Activated CD4-positive, alpha-beta T cell treated with anti-CD3 and anti-CD28 coated beads, Interleukin-2, amount 50 U/mL, for 24 hours (primary cell): ENCODE measurements at places on chromosomes 3 and 15.

DNA sequence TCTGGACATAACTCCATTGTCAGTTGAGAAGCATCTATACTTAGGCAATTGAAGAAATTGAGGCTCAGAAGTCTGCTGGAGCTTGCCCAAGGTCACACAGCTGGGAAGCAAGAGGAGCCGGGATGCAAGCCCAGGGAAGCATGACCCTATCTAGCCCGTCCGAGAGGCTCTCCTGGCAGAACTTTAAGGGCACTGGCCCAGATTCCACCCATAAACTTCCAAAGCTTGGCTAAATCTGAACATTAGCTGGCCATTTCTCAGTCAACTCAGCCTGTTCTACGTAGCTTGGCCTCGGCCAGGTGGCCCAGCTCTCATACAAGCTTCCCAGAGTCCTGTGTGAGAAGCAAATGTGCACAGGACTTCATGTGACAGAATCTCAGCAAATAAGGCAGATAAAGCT is 75.8 kb downstream of the LRIG1 start:
- DNase-seq, result no peak

GRCh38 chr3:123813876-123814275 is 70.3 kb downstream of the MYLK start:
- no peak for DNase-seq

- no peak for DNase-seq
Observed at GRCh38 chr3:112858410-112859069, 11.9 kb upstream of the CD200R1L start.

GRCh38 chr3:135081856-135082434 is 286.9 kb downstream of the EPHB1 start:
- DNase-seq, result no peak

DNA sequence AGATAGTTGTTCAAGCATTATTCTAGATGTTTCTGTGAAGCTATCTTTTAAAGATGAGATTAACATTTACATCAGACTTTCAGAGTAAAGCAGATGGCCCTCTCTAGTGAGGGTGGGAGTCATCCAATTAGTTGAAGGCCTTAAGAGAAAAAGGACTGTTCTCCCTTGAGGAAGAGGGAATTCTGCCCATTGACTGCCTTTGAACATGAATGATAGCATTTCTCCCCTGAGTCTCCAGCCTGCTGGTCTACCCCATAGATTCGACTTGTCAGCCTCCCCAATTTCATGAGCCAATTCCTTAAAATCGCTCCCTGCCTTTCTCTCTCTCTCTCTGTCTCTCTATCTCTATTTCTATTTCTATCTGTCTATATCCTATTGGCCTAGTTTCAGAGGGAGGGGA is 115.5 kb downstream of the EBLN2 start:
- DNase-seq, result no peak

GRCh38 chr3:14516738-14517345 is 23.3 kb downstream of the GRIP2 start:
- no peak for DNase-seq

GRCh38 chr3:7484636-7485035 is 623.7 kb downstream of the GRM7 start:
- DNase-seq, result no peak

DNA sequence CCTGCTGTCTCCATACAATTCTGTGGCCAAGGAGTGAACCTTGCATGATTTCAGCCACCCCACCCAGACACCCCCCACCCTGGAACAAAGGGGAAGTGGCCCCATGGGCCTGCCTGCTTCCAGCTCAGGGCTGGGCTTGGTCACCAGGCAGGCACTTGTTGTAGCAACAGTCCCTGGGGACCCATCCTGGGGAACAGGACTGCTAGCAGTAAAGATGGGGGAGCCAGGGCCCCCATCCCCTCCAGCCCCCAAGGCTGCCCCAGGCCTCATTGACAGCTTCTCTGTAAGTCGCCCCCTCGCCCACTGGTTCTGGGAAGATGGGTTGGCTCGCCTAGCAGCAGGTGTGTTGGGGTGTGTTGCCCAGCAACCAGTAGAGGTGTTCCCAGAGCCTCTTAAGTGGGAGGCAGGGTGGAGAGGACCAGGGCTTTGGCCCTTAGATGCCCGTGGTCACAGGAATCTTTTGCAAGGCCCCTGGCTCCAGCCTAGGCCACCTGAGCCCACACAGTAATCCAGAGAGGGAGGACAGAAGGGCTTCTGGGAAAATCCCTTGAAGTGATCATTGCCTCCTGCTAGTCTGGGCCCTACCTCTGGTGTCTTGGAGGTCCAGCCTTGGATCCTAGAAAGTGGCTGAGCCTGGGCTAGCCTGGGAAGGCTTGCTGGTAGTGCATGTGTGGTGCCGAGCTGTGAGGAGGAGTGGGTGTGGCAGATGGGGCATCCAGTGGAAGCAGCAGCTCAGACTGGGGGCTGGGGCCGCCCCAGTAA is 48.9 kb downstream of the CYP11A1 start:
- DNase-seq, result no peak

GRCh38 chr15:38307861-38308641 is 55.4 kb downstream of the SPRED1 start:
- DNase-seq, result no peak

DNA sequence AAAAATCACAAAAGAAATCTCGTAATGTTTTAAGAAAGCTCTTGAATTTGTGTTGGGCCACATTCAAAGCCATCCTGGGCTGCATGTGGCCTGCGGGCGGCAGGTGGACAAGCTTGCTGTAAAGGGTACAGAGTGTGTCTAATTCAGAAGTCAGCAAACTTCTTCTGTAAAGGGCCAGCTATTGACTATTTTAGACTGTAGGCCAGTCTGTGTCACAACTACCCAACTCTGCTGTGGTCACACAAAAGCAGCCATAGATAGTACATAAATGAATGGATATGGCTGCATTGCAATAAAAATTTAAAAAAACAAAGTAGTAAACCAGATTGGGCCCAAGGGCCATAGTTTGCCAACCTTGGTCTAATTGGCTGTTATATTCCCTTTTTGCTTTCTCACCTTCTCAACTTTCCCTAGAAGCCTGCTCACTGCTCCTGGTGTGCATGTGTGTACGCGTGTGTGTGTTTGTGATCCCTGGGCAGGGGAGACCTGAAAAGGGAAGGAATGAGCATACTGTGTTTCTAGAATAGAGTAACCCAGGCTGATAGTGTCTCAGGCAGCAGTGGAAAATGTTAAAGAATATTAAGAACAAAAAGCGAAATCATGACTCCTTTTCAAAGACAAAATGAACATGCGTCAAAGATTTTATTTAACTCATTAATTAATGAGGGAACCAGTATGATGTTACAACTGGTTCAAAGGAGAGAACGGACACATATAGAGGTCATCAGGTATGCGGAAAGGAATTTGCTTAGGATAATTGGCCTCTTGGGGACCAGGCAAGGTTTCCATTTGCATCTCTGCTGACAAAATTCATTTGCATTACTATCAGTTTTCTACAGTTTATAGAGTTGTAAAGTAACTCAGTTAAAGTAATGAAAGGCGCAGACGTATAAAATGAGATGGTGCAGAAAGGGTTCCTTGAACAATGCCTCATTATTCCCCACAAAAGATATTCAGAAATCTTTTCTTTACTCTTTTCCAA is 248.0 kb downstream of the THSD4 start:
- no peak for DNase-seq

DNA sequence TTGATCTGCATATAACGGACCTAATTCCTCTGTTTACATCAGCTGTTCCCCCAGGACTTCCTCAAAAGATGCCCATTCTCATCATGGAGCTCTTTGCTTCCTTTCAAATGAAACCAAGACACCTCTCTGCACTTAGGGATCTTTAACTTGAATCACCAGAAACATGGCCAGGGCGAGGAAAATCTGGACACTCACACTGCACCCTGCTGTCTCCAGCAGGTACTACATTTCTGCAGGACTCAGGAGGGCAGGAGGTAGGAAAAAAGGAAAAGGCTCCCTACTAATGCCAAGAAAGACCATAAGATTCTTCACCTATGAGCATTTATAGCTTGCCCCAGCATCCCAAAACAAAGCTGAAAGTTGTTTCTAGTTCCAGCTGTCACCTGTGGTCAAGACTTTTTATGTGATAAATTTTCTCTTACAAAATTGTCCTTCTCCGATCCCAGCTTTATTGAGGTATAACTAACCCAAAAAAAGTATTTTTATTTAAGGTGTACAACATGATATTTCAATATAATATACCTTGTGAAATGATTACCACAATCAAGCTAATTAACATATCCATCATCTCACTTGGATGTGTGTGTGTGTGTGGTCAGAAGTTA is 87.3 kb upstream of the C15orf61 start:
- DNase-seq, result no peak

DNA sequence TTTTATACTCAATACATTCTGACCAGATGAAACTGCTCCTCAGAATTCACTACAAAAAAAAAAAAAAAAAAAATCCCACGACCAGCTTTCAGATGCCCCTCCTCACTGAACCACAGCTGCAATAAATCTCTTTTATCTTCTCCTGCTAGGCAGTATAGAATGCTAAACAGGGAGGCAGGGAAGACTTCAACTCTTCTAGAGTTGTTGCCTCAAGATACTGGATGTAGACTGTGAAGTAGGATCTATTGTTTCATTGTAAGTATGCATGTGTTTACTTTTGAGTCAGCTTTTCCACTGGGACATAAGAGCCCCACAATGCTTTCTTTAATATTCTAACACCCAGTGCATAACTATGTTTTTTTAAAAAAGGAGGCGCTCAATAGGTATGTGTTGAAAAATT is 401.4 kb downstream of the TBL1XR1 start:
- no peak for DNase-seq

DNA sequence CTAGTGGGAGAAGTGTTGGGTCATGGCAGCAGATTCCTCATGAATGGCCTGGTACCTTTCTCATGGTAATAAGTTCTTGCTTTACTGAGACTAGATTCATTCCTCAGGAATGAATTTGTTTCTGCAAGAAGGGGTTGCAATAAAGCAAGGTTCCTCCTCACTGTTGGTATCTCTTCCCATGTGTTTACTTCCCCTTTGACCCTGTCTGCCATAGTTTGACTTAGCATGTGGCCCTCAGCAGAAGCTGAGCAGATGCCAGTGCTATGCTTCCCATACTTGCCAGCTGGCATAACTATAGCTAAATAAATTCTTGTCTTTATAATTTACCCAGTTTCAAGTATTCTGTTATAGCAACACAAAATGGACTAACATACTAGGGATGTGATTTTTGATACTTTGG is 163.6 kb upstream of the COL8A1 start:
- DNase-seq, result no peak
